Amniotic stem cell (primary cell): ENCODE measurements at places on chromosomes 7 and 10.

- no peak for DNase-seq
Observed at GRCh38 chr7:108090791-108091460, 39.2 kb downstream of the LAMB4 start.

DNA sequence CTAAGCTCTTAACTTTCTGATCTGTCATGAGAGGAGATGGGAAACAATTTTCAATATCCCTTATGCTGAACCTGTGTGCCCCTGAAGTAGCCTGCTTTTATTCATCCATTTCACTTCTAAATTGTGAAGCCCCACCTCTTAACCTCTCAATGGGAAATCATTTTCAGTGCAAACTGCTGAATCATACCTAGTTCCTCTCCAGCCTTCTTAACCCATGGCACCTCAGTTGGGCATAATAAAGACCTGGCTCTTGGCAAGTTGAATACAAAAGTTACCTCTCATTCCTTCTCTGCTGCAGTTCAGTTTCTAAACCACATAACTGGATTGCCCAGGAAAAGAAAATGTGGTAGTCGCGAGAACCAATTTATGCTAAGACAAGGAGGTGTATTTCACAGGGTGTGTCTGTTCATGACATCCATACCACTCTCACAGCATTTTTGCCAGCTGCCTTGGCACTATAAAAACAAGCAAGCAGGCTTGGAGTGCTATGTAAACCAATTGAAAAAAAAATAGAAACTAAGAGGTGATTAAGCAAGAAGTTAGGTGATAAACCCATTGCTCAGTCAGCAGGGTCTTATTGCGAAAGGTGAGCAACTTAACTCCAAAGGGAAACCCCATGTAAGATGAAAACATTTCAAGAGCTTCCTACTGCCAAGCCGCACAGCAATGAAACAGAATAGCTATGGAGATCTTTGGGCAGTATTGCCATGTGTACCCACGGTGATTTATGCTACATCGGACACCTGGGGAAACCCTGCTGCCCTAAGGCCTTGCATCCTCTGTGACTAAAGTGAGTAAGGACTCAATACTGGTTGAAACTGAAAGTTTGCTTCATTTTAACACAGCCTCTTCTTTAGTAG lies 57.0 kb upstream of the DKK1 start:
- no peak for DNase-seq

- no peak for DNase-seq
Observed at GRCh38 chr7:37832194-37832593, 16.2 kb upstream of the NME8 start.

GRCh38 chr10:128875030-128875744 lies 591.9 kb upstream of the MGMT start:
- DNase-seq: no peak

- no peak for DNase-seq
Observed at GRCh38 chr10:130401860-130402765, 265.9 kb downstream of the GLRX3 start.

- DNase-seq: peak; percentile 54
Observed at GRCh38 chr7:139771001-139771956, 6.5 kb downstream of the HIPK2 start.

GRCh38 chr10:4588824-4589223 lies 237.2 kb upstream of the AKR1E2 start:
- no peak for DNase-seq

DNA sequence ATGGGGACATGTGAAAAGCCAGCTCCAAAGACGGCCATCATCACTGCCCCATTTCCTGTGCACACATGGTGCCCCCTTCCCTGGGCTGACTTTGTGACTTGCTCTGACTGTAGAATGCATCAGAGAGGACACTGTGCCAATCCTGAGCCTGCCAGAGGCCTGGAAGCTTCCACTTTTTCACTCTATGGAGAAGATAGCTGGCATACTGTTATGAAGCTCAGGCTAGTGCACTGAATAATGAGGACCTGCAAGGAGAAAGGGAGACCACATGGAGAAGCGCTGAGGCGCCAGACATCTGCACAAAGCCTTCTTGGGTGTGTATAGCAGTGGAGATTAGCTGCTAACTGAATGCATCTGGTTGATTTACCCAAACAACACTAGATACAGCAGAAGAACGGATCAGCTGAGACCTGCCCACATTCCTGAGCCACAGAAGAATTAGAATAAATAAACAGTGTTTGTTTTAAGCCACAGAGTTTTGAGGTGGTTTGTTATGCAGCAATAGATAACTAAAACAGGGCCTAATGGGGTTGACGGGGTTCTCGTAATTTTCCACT lies 58.9 kb upstream of the C10orf90 start:
- DNase-seq: no peak
